ENCODE measurements at places on chromosomes 7 and 10.
A peak's percentile ranks its signal among the peaks of the same experiment; 100 is the strongest.

- no peak for DNase-seq
These were observed 88.5 kb downstream of the ANKRD7 start for GRCh38 chr7:118312966-118313365.

DNA sequence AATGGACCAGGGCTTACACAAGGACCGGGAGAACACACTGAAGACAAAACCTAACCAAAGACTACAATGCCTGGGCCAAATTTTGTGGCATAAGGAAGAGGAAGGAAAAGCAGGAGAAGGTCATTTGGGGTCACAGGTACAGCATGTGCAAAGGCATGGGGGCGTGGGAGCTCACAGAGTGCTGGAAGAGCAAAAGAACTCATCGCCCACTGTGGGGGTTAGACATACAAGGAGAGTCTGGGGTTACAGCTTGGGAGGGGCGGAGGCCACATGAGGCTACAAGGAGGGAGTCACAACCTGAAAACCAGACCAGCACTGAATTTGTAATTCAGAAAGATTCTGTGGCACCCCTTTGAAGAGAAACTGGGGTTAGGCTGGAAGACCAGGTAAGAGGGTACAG is 9.7 kb downstream of the PUS7 start:
- DNase-seq: no peak

GRCh38 chr10:75547391-75548298 is 116.2 kb downstream of the LRMDA start:
- DNase-seq: peak; percentile 49

GRCh38 chr10:13665516-13666262 is 78.9 kb downstream of the PRPF18 start:
- no peak for DNase-seq

- DNase-seq: no peak
These were observed 8.3 kb downstream of the NEBL start for GRCh38 chr10:20888620-20889330.

- no peak for DNase-seq
These were observed 857.9 kb downstream of the TYW1 start for GRCh38 chr7:67854221-67855178.

DNA sequence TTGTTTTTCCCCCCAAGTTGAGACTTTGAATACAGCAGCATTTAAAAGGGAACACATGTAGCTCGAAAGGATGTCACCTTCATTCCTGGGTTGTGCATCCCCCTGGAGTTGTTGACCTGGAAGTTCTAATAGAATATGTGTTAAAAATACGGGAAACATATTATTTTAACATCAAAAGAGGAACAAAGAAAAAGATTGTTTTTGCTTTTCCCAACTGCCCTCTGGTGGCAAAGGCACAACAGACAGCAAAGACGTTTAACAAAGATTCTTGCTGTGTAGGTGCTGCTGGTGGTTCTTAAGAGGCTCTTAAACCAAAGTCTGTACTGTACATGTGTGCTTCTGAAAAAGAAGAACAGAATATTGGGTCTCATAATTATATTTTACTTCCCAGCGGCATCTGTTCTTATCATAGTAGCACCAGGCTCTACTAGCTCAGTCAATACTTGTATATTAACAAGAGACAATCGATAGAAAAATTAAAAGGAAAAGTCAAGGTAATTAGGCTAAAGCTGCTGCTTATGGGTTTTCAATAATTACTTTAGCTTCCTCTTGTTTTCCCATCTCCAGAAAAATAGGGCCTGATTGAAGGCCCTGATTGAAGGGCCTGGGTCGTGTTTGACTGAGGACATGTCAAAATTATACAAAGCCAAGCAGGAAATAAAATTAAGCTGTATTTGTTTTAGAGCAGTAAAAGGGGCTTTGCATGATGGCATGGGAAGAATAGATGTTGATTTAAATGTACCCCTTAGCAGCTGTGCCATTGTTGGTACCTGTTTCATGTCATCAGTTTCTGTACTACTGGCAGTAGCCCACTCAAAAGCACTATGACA is 384.2 kb upstream of the LRGUK start:
- DNase-seq: peak; percentile 1

GRCh38 chr7:122310119-122311021 is 5.8 kb upstream of the FEZF1 start:
- DNase-seq: no peak

DNA sequence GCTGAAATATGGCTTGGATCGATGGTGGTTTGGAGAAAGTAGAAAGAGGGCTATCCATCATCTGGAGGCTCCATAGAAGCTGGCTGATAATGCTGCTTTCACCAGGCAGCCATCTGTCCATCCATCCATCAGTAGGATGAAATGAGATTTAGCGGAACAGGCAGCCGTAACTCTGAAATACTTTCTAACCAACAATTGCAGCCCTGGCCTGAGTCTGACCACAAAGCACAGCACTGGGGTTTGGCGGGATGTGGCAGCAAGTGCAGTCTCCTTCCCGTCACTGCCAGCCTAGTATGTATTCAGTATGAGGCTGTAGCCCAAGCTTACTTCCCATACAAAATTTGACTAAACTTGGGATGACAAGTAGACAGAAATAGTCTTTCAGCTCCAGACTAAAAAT is 38.0 kb downstream of the R3HCC1L start:
- DNase-seq: no peak

DNA sequence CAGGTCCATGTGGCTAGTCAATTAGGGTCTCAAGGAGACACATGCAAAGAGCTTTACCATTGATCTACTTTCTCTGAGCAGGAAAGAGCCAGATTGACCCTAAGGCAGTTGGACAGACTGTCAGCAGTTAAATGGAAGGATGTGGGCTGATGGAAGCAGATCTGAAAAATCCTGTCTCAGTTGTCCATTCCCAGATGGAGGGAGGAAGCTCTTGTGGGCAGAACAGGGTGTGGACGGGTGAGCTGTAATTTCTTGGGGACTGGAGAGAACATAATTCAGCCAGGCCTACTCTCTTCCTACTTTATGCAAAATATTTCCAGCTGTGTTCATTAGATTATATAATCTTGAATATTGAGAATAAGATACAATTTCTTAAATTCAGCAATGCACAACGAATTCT is 163.6 kb downstream of the GNAT3 start:
- no peak for DNase-seq

DNA sequence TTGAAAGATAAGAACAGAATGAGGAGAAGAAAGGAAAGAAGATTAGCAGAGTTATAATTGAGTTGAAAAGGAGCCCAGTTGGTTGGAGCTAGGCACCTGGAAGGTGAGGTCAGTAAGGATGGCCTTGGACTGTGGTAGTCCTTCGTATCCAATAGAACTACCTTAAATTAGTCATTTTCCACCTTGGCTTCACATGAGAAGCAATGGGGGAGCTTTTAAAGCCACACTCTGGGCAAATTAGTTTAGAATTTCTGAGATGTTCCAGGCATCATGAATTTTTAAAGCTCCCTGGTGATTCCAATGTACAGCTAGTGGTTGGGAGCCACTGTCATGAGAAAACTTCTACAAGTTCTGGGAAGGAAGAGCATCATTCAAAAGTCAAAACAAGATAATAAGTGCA is 27.3 kb upstream of the CYP3A5 start:
- no peak for DNase-seq

DNA sequence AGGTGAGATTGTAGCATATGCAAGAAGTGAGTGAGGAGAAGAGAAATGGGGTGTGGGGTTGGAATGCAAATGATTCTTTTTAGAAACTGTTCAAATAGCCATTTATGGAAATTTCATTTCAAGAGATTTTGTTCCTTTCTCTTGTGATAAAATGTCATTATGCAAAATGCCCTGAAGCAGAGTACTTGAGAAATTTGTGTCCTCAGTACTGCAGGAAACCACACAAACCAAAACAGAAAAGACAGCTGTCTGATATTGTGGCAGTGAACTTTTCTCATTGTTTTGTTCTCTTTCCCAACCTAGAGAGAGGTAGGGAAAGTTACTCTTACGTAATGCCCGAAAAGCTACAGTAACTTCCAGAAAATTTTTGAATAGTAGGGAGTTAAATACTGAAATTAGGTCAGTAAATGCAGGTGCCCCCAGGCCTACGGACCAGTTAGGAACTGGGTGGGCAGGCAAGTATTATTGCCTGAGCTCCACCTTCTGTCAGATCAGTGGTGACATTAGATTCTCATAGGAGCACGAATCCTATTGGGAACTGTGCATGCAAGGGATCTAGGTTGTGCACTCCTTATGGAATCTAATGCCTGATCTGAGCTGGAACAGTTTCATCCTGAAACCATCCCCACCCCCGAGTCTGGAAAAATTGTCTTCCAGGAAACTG is 34.0 kb downstream of the DLD start:
- DNase-seq: no peak

GRCh38 chr7:91899563-91899962 is 19.1 kb upstream of the MTERF1 start:
- no peak for DNase-seq
